BJ (cell line): ENCODE measurements at places on chromosomes 5 and 9.

DNA sequence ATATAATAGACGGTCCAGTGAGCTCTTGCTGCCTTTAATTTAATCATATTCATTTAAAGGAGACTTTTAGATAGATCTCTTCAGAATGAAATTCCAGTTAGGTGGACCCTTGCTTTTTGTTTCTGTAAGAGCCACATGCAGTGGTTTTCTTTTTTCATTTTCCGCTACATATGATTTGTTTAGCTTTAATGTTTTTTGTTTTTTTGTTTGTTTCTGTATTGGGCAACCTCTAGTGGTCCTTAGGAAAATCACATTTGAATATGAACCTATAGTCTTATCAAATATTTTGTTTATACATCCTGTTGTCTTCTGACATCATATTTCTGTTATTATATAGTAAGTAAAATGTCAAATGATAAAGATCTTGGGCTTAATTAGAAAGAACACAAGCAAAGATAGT, 150.8 kb downstream of the HACD4 start:
- no peak for DNase-seq

DNA sequence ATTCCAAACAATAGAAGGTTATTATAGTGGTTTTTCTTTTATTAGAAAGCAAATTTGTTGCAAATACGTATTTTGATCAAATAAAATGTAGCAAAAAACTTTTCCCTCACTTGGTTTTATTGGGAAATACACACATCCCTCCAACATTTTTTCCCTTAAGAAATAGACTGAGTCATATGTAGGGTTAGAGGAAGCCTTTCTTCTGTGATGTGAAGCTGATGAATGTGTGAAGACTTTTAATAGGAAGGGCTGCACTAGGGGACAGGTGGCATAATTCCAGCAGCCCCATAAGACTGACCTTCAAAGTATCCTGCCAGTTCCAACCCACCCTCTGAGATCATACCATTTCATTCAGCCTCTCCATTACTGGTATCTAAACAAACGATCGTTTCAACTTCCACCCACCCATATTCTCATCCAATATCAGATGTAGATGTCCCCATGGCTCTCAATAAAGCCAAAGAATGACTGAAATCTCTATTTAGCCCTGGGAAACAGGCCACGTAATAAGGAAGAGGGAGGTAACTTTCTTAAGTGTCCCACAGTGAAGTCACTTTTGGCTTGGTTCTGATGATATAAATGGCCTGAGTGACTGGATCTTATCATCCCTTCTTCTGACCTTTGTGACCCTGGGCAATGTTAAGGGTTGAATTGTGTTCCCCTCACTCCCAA, 64.7 kb upstream of the LPAR1 start:
- no peak for DNase-seq

- no peak for DNase-seq
These were observed 221.0 kb downstream of the TSSK1B start for GRCh38 chr5:113213551-113214425.

DNA sequence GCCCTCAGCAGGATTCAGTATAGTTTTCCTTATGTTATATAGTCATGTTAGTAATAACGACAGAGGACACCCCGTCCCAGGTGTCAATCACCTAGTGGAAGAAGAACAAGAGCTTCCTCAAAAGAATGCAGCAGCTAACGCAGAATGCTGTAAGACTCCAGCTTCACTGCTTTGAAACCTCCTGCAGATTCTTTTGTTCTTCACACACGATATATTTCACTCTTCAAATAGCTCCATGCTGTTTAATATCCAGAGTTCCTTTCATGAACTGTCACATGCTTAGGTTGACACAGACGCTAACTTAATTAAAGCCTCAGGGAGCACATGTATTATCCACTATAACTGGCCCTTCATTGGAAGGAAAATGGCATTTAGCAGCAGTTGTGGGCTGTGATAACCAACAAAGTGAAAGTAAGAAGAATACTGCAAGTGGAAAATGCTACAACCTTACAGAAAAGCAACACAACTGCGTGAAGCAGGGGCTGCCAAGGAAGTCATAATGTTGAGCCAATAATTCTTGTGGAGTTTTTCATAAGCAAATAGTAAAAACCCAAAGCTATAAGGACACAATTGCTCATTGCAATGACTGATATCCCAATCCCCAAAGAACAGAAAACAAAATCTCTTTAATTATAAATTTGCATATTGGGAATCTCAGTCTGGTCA, 387.5 kb downstream of the PLK2 start:
- DNase-seq = no peak

DNA sequence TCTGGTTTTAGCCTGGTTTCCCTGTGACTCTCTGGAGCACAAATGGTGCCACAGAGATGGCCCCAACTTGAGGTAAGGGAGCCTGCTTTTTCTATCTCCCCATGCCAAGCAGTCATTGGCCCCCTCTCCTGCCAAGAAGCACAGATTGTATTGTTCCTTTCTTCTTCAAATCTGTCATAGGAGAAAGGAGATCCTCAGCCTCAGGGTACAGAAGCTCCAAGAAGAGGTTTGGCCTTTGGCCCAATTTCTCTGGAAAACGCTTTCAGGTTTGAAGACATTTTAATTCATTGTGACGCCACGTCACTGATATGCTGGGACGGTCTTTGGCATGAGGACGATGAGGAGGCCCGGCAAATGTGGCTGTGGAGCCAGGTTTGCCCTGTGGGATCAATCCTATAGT, 29.2 kb upstream of the PANK3 start:
- no peak for DNase-seq

DNA sequence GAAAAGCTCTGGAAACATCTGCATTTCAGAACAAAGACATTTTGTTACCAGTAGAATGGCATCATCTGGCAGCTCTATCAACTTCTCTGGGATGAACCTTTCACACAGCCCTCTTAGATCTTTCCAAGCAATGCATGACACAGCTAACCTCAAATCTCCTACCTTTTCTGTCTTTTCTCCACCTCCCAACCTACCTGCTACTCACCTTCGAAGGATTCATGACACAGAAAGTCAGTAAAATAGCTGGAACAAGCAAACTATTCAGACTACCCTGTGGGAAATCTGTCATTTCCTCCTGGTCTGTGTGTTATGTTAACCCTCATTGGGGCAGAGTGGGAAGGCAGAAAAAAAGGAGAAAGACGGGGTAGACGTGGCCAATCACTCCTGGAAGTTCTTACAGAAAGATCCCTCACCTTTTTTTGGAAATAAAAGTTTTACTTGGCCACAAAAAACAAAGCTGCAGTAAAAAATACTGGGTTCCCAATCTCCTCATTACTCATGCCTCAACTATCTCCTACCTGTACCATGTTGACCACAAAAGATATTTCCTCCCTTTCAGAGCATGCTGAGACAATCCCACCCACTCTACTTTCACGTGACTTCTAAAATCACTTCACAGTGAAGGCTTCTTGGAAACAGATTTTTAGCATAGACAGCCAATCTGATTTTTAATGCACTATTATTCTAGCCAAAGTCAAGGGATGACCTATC, 362.1 kb upstream of the RFX3 start:
- DNase-seq = no peak

DNA sequence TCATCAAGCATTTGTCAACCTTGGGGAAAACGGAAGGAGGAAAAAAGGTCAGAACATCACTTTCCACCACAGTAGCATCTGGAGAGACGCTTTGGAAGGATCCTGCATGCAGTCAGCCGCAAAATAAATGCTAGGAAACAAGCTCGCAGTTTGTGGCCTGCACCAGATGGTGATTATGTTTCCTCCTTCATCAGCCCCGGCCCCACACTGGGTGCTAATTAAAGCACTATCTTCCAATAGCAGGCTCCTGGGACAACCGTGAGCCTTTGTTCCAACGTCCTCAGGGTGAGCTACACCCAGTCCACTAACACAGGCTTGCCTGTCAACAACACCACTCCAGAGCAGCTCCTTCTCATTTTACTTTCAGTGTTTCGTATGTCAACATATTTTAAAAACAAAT, 64.0 kb downstream of the RNF130 start:
- no peak for DNase-seq
